Foreskin melanocyte (primary cell): ENCODE measurements at places on chromosomes 13 and 19.

DNA sequence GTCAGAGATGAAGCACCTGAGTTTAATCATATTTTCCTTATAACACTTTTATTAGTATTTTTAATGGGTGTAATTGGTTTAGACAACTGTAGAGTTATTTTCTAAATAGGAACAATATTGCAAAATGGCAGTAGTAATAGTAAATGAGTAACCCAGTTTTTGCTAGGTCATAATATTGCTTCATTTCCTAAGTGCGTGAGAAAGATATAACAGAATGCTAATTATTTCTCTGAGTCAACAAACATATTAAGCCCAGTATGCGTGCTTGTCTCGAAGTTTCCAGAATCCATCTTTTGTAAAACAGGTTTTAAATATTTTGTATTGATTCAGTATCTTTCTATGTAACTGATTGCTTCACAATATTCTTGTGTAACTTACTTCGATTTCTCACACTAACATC is 315.3 kb downstream of the MYO16 start:
- no peak for DNase-seq

DNA sequence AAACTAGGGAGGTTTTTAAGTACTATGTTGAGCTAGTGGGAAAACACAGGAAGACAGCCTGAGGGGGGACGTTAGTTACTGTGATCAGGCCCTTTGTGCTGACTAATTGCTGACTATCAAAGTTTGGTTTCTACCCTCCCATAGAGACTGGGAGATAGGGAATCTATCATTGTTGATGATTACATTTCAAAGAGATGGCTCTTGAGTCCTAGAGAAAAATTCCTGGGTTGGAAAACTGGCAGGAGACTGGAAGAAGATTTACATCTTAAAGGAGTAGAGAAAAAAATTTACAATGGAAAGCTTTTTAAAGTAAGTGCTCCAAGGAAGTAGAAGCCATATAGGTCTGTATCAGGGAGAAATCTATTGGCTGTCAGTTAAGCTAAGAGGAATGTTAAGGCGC is 522.0 kb upstream of the KLHL1 start:
- DNase-seq = no peak

- no peak for DNase-seq
These were observed 10.0 kb downstream of the FCGBP start for GRCh38 chr19:39924389-39924788.

GRCh38 chr13:85411591-85411990 is 387.6 kb downstream of the SLITRK6 start:
- no peak for DNase-seq

DNA sequence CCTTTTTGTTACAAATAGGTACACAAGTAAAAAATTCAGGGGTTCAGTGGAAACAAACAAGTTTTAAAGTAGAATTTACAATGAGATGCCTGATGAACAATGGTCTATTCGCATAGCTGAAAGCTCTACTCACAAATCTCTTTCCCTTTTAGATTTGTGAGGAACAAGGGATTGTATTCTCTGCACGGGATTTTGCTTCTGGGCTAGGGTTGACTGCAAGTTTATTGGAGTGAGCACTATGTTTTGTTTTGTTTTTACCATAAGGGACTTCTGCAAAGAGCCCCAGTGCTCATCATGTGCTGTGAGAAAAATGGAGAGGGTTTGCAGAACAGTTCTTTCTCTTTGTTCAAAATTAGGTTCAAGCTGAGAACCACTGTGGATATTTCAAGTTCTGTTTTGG is 160.5 kb downstream of the DLEU7 start:
- peak; percentile 93 for DNase-seq

DNA sequence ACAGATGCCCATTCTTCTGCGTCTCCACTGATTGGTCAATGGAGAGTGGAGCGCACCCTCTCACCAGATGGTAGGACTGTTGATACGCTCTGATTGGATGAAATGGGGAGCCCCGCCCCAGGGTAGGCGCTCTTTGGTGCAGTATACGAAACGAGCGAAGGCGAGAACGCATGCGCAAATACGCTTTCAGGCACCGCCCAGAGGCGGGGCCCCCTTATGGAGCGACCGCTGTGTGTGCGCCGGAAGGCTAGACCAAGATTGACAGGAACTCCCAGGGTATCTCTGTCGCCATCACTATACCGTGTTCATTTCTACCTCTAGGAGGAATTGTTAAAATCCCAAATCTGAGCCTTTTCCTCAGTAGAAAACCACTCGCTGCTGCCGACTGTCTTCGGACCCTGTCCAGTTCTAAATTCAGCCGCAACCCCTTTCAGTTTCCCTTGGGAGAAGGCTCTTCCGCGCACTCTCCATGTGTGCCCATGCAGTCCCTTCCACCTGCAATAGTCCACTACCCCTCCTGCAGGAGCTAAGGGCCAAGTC is 720 bp upstream of the HNRNPL start:
- DNase-seq = no peak

DNA sequence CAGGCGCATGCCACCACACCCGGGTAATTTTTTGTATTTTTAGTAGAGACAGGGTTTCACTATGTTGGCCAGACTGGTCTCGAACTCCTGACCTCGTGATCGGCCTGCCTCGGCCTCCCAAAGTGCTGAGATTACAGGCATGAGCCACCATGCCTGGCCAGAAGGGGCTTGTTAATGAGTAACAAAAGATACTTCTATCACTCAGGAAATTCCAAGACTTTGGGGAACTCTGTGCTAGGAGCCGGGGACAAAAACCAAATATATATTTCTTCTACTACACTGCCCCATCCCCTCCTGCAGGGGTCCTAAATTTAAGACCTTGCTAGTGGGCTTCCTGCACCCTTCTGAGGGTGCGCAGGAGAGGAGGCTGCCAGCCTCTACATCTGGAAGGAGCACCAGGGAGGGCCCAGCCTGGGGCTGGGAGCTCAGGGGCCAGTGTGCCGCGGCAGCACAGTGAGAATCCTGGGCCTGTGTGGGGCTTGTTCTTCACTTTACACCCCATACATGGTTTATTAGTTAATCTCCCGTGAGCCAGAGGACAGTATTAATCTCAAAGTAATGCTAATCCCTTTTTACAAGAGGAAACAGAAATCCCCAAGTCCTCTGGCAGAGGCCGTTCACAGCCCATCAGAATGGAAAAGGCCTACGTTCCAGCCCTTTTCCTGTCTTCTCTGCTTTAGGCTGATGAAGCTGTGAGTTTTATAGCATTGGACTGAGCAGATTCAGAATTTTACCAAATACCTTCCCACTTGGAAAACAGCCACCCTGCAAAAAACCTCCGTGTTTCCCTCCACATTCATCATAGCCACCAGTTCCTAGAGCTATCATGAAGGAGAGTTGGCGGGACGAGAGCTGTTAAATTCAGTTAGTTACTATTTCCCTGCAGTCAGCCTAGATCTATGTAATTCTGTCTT is 44.4 kb upstream of the NPAS1 start:
- DNase-seq = no peak

DNA sequence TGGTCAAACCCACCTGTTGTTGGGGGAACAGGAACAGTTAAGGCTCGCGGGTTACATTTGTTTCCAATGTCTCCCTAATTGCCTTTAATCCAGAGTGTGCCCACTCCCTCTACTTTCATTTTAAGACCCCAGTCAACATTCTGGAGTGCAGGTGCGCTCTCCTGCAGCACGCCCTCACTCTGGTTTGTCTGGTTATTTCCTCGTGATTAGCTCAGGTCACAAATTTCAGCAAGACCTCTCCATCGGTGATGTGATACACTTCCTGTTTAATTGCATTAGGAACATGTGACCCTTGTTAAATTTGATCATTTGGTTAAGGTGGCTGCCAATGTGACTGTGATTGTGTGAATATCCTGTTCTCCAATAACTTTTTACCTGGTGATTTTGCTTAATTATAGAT is 53.0 kb downstream of the TEX29 start:
- no peak for DNase-seq

DNA sequence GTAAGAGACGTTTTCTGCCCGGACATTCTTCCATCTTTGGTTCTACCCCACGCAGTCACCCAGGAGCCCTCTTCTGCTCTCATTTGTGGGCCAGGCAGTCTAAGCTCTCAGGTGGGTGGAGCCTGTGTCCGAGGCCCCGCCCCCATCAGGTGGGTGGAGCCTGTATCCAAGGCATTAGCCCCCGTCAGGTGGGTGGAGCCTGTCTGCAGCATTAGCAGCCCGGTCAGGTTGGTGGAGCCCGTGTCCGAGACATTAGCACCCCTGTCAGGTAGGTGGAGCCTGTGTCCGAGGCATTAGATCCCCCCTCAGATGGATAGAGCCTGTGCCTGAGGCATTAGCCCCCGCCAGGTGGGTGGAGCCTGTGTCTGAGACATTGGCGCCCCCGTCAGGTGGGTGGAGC is 45.5 kb upstream of the C13orf46 start:
- DNase-seq = no peak

GRCh38 chr13:110106726-110107125 is 200.2 kb downstream of the COL4A1 start:
- no peak for DNase-seq

- peak; percentile 48 for DNase-seq
These were observed 25.5 kb downstream of the FAM187B start for GRCh38 chr19:35202722-35203688.

- no peak for DNase-seq
These were observed 45.5 kb downstream of the HSPH1 start for GRCh38 chr13:31116224-31116623.

GRCh38 chr19:51593138-51593890 is 22.2 kb downstream of the ZNF175 start:
- DNase-seq = no peak

- no peak for DNase-seq
These were observed 82.4 kb upstream of the DACH1 start for GRCh38 chr13:71949441-71949840.

DNA sequence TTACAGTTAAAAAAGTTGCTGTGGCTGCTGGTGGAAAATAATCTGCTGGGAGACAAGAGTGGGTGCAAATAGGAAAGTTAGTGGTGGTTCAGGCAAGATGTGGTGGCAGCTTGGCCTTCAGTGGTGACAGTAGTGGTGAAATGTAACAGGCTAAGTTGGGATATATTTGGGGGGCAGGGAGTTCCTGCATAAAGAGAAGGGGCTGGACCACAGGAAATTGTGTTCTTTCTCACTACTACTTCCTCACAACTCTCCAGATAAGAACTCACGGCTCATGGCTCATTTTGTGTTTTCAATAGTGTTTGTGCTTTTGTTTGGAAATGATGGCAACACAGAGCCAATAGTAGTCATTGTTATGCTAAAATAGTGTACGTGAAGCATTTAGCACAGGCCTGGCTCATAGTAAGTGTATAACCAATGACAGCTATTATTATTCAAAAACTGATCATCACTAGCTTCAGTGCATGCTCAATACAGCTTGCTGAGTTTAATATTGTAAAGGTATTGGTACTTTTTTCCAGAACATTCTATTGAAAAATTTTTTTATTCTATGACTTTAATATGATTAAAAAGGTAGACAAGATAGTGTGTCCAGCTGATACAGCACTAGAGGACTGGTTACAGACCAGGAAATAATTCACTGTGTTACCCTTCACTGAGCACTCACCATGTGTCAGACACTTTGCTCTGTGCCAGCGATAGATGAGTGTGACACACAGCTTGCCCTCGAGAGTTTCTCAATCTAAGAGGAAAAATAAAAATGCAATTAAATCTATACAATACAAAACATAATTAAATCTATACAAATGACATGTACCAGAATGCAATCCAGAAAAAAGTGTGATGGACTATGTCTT is 209.8 kb downstream of the POU4F1 start:
- no peak for DNase-seq
